ENCODE measurements at places on chromosomes 5 and 9.

DNA sequence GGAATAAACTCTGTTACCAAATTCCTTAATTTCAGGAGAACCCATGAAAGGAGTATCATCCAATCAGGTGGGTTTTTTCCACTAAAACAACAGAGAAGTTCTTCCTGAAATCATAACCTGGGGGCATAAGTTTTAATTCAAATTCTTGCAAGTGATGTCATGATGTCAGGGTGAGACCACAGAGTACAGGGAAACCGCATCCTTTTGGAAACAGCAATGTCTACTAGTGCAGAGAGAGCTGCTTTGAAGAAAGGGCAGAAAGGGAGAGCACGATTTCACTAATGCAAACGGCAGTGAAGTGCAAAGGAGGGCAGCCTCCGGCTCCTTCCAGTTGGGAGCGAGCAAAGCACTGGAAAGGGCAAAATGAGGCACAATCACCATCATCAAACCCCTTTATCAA is 20.6 kb upstream of the CMBL start:
- DNase-seq = no peak

DNA sequence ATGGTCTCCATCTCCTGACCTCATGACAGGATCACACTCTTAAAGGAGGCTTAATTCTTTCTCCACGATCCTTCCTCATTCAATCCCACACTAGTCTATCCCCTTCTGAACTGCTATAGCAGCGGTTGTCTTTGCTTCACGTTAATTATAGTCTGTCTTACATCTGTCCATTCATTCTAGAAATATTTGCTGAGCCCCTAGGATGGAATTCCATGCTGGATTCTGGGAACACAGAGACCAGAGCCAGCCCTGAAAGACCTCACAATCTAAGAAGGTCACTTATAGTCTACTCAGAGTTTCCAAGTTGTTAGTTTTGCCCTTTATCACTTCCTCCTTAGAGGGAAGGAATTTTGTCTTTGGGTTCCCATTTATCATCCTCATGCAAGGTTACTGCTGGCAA is 193.5 kb downstream of the GAS1 start:
- DNase-seq = no peak

DNA sequence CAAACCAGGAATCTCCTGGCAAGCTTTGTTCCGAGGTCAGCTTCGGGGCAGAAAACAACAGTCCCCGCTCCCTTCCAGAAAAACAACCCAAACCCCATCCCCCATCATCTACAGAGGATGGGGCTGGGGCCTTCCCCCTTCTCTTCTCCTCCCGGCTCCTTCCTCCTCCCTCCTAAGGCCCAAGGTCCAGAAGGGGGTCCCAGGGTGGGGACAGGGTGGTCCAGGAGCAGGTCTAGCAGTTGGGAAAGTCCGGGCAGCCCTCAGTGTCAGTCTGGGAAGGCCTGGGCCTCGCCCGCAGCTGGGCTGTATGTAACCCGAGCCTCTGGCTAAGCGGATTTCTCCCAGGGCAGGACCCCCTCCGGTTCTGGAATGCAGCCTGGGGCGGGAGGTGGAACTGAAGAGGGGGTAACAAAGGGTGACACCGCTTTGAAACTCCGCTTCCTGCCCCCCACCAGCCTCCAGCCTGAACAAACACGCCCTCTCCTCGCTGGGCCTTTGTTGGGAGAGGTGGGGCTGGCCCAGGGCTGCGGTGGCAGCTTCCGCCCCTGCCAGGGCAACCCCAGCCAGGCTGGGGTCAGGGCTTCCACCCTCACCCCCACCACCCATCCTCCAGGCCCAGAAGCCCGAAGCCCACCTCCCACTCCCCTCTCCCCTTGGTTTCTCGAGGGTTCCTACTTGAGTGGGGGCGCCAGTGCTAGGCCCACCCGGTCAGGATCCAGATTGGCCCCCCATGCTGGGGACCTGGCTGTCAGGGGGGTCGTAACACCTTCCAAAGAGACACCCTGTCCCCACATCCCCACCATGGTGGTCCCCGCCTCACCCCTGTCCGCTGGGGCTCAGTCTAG is 63.5 kb downstream of the C9orf50 start:
- DNase-seq = no peak

- no peak for DNase-seq
These were observed 56.7 kb upstream of the FST start for GRCh38 chr5:53423724-53424123.

- DNase-seq = no peak
These were observed 107.3 kb downstream of the SNCAIP start for GRCh38 chr5:122419142-122419894.

- DNase-seq = no peak
These were observed 117.2 kb downstream of the TSSK1B start for GRCh38 chr5:113317636-113318035.

DNA sequence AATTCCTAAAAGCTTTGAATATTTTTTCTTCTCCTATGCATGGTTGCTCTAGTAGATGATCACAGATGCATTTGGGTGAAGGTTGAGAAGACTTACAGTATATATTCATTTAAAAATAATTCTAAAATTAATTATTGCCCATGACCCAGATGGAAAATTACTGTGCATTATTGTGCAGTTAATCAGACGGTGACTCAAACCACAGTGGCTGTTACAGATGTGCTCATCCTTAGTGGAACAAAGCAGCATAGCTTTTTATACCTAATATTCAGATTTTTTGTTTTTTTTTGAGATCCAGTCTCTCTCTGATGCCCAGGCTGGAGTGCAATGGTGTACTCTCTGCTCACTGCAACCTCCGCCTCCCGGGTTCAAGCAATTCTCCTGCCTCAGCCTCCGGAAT is 10.7 kb downstream of the OR2V1 start:
- no peak for DNase-seq

DNA sequence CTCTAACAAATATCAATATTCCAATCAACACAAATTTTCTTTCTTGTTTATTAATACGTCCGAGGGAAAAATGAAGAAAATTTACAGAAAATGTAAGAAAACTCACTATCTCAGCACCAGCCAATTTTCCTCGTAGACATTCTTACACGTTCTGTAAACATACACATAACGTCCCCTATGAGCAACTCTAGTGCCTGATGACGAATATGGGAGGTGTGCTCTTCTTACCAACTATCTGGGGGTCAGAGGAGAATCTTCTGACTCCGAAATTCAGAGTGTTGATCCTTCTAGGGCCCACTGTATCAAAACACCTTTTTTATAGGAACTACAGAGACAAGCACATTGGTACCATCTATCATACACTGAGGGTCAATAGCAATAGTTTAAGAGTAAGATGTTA is 198.7 kb downstream of the GAPVD1 start:
- DNase-seq = no peak

GRCh38 chr9:91193087-91193657 is 168.5 kb downstream of the AUH start:
- peak; percentile 55 for DNase-seq

- DNase-seq = no peak
These were observed at the start of gene HMMR for GRCh38 chr5:163460562-163461171. Gene HMMR (plus strand): TSS chr5:163460632. CDS start chr5:163460693, 61 bp downstream.

DNA sequence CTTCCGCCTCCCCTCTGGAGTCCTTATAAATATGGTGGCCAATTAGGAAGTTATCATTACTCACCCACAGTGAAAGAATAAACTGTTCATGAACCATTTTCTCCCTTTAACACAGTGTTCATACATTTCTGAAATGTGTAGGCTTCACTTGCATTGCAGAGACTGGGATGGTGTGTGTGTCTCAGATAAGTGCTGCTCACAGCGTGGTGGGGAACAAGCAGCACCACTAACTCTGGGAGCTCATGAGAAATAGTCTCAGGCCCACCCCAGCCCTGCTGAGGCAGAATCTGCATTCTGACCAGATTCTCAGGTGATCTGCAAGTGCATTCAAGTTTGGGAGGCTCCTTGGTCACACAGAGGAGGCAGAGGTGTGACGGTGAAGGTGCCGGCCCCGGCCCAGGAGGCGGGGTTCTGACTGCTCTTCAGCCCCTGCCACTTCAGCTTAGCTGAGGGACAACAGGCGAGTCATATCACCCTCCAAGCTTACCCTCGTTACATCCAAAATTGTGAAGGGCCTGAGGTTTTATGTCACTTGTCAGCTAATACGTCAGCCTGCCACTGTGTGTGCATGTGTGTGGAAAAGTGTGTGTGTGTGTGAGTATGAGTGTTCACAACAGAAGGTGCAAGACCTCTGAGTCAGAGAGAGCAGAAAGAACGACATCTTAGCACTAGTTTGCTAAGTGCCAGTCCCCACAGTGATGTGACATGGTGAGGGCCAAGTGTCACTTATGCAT is 34.7 kb downstream of the DAP start:
- DNase-seq = no peak

DNA sequence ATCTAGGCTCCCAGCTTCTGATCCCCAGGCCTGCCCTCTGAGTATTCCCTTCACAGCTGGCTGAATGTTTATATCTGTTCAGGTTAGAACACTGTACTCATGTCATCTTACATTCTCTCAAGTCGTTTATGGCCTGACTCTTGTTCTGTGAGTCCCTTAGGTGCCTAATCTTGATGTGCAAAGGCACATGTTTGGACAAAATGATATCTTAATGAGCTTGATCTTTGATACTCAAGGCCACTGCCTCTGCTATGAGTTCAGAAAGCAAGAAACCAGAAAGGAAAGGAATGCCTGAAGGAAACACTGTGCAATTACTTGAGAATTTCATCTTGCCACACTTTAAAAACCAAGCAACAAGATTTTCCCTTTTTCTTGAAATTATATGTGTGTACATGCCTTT is 391.8 kb upstream of the ZNF608 start:
- no peak for DNase-seq

GRCh38 chr9:14403081-14403480 is 89.1 kb upstream of the NFIB start:
- DNase-seq = no peak

DNA sequence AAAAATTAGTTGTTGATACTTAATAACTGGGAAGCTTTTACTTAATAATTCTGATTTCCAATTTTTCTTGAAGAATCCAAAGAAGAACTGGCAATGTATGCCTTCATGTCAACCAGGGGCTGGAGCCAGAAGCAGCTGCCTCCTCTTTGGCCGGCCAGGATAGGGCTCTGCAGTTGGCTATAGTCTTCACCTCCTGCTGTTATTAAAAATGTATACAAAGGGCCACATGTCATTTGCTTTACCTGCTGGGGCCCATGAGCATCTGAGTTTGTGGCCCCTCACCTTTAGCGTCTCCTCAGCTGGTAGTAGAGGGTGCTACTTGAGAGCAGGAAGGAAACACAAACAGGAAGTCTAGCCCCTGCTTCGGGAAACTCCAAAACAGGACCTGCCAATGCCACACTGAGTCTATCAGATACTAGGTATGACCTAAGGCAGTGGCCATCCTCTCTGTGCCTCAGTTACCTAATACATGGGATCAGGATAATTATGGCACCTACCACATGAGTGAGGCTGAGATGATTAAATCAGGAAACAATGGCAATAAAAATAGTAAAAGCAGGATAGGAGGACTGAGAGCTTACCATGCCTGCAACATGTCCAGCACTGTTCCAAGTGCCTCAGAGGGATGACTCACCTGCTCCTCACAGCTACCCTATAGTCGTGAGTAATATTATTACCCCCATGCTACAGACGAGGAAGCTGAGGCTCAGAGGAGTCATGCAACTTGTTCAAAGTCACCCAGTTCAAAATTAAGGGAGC is 21.3 kb downstream of the CCDC69 start:
- DNase-seq = no peak

- DNase-seq = no peak
These were observed 163.5 kb downstream of the ARSB start for GRCh38 chr5:78821536-78822021.
